H1 (cell line): ENCODE measurements at places on chromosomes 7 and 10.
A peak's percentile ranks its signal among the peaks of the same experiment; 100 is the strongest.

DNA sequence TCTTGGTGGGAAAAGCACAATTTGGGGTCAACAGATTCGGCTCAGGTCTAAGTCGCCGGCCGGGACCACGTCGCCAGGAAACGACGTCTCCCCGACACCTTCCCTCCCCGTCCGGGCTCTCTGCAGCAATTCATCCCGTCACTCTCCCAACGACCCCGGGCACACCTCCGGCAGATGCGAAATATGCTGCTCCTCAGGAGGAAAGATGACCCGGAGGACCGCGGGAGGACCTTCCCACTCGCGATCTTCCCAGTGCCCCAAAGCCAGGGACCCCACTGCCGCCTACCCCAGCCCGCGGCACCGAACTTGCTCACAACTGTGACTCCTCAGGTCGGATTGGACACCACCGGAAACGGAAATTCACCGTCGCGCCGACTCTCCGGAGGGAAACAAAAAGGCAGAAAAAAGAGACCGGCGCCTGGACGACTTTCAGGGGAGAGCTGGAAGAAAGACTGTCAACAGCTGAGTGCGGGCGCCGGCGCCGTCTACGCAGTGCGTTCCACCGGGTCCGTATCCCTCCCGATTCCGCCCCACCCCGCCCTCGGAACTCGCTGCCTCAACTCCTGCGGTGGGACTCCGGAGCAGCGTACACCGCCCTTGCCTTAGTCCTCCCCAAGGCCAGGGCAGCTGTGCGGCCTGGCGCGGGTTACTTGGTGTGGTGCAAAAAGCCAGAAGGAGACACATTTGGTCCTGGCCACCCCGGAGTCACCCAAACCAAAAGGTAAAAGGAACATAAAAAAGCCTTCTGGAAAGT, 13.8 kb upstream of the SEC24C start:
- DNase-seq, result peak; percentile 63

DNA sequence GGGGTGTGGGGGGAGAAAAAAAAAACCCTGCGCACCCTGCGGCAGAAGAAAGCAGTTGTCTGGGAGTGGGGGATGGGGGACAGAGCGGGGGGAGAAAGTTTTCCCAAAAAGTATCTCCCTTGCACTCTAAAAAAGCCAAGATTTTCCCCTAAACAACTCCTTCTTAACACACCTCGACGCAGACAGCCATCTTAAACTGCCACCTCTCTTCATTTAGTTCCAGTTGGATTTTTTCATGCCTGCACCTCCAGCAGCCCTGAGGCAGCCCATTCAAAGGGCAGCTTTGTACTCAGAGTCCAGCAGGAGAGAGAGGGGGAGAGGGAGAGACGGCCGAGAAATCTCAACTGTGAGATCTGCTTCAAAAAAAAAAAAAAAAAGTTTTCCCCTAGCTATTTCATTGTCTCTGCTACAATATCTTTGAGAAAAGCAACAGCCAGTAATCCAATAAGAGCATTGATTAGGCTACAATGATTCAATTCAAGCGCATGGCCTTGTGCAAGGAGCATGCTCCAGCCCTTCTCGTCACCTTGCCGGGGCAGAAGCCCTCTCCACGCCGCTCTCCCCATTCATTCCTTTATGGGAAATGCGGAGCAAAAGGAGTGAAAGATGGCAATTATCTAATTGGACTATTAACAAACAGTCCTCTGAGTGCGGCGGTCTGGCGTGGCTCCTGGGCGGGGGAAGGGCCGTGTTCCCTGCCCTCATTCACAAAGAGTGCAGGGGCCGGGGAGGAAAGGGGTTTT, 939 bp upstream of the VAX1 start:
- no peak for DNase-seq

DNA sequence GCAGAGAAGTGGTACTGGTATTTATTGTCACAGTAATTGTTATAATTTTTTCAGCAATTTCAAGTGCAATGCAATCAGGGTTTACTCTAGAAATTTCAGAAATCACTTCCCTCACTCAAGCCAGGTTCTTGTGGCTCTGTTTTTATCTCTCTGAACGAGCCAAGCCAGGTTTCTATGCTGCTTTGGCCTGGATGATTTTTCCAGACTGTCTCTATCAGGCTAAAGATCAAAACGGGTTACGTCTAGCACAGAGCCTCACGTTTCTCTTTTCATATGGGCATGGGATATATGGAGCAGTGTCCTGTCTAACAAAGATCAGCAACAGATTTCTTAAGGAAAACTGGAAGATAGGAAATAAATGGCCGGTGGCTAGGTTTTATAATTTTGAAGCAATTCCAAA, 1105.3 kb downstream of the NRG3 start:
- no peak for DNase-seq

GRCh38 chr10:24726626-24727025, 2.9 kb upstream of the ARHGAP21 start:
- no peak for DNase-seq

GRCh38 chr7:82167558-82168314, 275.8 kb downstream of the CACNA2D1 start:
- DNase-seq, result no peak

GRCh38 chr7:52151559-52151958, 835.0 kb upstream of the COBL start:
- no peak for DNase-seq

- no peak for DNase-seq
These were observed 130.0 kb upstream of the EEPD1 start for GRCh38 chr7:36023033-36023560.
